ENCODE measurements at places on chromosomes 6 and 20.

GRCh38 chr6:143157131-143157530 is 96.4 kb downstream of the AIG1 start:
- DNase-seq = no peak

GRCh38 chr20:47306755-47307370 is 49.6 kb downstream of the ZMYND8 start:
- DNase-seq = no peak

- DNase-seq = no peak
These were observed 229.9 kb upstream of the GRIK2 start for GRCh38 chr6:101163611-101164010.

GRCh38 chr6:8551993-8552392 is 116.6 kb upstream of the SLC35B3 start:
- DNase-seq = no peak

- DNase-seq = no peak
These were observed 1075.5 kb downstream of the KHDRBS2 start for GRCh38 chr6:61210549-61210948.

DNA sequence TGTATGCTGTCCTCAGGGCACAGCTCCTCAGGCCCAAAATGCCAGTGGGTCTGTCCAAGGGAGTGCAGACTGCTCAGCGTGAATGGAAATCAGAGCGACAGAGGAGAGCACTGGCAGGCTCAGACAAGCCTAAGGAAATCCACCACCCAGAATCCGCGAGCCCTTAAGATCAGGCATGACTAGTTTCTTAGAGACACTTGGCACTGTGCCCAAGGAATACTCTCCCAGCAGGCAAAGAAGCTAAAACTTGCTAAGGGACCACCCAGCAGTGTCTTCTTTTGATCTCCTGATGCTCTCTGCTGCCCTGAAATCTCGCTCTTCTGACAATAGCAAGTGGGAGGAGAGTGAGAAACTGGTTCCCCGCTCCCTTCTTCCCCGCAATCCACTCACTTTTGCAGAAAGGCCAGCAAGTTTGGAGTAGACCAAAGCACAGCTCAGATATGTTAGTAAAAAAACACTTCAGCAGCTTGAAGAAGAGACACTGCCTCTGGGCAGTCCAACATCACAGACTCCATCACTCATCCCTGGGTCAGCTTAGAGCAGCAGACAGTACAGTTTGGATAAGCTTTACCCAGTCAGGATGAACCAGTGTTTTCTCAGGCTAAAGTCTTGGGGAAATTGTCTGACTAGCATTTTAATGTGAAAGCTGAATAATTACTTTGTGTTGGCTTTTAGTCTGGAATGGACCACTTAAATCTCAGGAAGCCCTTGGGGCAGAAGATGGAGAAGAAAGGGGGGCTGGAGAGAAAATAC is 32.4 kb downstream of the TRAF3IP2 start:
- no peak for DNase-seq

- no peak for DNase-seq
These were observed 17.5 kb upstream of the SAMHD1 start for GRCh38 chr20:36969051-36969450.

DNA sequence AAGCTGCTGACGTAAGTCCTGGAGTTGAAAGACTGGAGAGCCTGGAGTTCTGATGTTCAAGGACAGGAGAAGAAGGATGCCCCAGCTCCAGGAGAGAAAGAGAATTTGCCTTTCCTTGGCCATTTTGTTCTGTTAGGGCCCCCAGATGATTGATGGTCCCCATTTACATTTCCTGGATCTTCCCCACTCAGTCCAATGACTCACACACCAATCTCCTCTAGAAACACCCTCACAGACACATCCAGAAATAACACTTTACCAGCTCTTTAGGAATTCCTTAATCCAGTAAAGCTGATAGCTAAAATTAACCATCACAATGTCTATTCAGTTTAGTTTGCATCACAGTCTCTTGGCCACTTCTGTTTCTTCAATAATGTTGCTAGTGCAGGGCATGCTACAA is 260.2 kb upstream of the IRAK1BP1 start:
- DNase-seq = no peak

DNA sequence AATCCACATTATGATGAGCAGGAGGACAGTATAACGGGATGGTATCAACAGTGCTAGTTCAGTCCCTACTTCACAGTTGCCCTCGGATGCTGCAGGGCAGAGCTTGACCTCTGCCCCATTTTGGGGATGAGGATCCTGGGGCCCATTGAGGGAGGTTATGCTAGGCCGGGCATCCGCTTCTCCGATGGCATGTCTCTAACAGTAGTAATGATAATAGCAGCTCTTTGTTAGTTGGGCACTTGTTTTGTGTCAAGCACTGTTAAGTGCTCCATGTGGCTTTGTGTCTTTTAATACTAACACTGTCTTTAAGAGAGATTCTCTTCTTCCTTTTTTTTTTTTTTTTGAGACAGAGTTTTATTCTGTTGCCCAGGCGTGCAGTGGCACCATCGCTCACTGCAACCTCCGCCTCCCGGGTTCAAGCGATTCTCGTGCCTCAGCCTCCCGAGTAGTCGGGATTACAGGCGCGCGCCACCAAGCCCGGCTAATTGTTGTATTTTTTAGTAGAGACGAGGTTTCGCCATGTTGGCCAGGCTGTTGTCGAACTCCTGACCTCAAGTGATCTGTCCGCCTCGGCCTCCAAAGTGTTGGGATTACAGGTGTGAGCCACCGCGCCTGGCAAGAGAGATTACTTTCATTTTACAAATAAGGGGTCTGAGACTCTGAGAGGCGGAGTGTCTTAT is 1.1 kb downstream of the MAPRE1 start:
- DNase-seq = no peak

DNA sequence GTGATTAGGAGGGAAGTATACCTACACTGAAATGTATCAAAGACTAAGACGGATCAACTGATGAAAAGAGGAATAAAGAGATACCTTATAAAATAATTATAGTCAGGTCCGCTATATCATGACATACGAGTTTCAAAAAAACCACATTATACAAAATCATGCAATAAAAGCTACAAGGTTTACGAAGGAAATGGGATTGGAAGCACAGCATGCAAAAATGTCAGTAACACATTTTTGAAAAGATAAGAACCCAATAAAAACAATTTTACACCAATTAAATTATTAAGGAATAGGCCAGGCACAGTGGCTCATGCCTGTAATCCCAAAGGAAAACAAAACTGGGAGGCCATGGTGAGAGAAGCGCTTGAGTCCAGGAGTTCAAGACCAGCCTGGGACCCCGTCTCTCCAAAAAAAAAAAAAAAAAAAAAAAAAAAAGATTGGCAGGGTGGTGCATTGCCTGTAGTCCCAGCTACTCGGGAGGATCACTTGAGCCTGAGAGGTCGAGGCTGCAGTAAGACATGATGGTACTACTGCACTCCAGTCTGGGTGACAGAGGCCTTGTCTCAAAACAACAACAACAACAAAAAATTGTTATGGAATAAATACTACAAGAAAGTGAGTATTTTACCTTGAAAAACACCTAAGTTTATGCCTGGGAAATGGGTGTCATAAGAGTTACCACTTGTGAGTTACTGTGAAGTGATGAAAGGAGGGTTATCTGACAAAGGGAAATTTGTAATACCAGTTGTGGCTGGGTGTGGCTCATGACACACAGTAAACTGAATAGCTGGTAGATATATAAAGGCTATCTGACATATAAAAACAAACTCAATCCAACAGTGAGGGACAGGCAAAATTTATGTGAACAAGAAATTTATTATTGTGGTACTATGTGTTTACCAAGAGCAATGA is 45.2 kb downstream of the RANBP9 start:
- peak; percentile 77 for DNase-seq

- DNase-seq = no peak
These were observed 147.9 kb downstream of the RNGTT start for GRCh38 chr6:88815491-88815890.

All from hematopoietic multipotent progenitor cell treated with erythropoietin and hydrocortisone succinate and interleukin-3 and kit ligand, for 4 days (in vitro differentiated cells).